Stimulated activated memory B cell treated with anti-CD40 and anti-IgM and Interleukin-4, amounts not matched to agents 10 μg/mL and 1 μg/mL and 100 μg/mL, for 72 hours (primary cell): ENCODE measurements at places on chromosomes 2 and 18.

DNA sequence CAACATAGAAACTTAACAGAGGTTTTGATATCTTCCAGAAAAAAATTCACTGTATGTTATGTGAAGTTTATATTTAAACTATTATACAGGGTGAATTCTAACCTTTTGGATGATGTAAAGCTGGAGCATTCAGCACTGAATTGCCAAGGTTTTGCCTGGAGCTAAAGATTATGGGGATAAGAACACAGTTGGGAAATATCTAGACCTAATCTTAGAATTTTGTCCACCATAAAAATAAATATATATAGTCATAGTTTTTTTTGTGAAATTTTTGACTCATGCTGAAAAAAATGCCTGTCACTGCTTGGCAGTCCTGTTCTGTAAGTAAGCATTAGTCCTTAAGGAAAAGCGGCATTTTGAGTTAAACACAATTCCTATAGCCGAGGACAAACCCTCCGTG, 339.3 kb upstream of the TMEFF2 start:
- ATAC-seq: no peak

GRCh38 chr2:126836761-126837679, 61.7 kb upstream of the TEX51 start:
- no peak for ATAC-seq

- no peak for ATAC-seq
Observed at GRCh38 chr2:73013936-73014335, 57.6 kb downstream of the SFXN5 start.

- ATAC-seq: no peak
Observed at GRCh38 chr2:31770741-31771140, 190.0 kb upstream of the SRD5A2 start.
